ENCODE measurements at places on chromosomes 4 and X.

DNA sequence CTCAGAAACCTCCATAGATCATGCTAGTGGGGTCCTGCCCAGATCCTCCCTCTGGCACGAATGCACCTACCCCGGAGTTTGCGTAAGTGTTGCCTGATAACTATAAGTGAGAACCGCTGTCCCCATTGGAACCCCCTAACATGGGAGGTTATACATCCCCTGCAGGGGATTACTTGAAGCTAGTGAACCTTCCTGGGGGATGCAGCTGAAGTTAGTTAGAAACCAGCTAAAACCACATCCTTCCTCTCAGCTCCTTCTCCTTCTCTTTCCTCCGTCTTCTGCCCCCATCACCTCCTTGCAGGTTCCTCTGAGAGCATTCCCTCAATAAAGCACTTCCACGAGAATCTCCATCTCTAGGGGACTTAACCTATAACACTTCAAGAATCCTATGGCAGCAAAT, 95.0 kb downstream of the ZNF827 start:
- no peak for DNase-seq

DNA sequence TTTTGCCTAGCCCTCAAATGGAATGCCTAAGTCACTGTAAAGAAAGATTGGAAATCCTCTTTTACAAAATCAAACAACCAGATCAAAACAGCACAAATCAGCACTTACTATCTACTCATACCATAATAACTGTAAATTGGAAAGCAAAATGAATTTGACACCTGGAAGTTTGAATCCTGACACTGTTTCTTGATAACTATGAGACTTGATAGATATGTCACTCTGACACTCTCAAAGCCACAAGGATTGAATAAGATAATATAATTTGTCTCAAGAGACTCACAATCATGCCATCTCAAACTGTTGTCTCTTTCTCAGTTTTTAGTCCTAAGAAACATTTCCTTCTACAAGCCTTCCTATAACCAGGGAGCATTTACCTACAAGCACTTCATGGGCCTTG, 302.6 kb upstream of the DIAPH2 start:
- DNase-seq: no peak

DNA sequence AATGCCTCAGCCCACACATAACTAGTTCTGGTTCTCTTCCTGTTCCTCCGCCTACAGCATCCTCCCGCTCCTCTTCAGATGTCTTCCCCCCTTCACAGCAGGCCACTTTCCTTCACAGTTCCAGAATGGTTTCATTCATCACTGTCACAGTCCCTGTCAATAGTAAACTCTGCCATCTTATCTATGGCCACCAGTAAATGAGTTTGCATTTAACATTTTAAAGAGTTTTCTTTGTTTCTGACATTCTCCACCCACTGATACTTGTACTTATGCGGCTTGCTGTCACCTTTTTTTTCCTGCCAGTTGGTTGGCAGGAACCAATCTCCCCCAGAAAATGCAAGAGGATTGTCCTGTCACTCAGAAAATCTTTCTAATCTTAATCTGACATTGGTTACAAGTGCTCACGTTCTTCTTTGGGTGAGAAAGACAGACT, 114.1 kb downstream of the GLUD2 start:
- no peak for DNase-seq

DNA sequence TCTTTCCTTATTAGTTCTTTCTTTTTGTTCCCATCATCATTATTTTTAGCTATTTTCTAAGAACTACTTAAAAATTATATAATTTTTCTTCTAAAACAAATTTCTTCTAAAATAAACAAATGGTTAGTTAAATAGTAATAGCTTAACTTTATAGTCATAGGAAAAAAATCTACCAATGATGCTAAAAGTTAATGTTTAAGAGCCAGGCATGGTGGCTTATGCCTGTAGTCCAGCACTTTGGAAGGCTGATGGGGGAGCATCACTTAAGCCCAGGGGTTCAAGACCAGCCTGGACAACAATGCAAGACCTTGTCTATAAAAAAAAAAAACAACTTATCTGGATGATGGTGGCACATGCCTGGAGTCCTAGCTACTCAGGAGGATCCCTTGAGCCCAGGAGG, 127.1 kb upstream of the ANXA3 start:
- DNase-seq: no peak

DNA sequence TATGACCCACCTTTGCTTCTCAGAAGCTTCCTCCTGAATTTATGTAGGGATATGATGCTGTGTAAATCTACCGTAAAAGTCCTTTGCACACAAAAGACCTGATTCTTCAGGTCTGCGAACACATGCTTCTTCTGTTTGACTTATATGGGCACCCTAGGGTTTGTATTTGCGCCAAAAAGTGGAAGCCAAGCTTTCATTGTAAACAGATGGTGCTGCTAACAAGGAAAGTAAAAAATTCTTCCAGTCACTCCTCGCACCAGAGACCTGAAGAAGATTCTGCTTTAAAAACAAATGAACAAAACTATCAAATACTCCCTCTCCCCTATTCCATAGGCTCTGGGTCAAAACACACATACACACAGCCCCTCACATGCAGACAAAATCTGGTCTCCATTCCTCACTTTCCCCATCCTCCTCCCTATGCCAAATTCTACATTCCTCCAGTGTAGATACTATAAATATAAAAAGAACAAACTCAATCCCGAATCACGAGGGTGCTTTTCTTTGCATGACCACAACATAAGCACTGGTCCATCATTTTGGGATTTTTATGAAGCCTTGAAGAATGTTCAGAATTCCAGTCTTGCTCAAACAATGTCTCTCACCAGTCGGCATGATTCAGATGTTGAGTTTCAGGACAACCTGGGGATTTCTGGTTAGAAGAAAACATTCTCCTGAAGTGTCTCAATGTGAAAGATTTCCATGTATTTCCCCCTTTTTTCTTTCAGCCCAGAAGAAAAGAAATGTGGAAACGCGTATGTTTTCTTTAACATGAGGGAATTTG, 125.1 kb downstream of the PALLD start:
- peak; percentile 97 for DNase-seq

DNA sequence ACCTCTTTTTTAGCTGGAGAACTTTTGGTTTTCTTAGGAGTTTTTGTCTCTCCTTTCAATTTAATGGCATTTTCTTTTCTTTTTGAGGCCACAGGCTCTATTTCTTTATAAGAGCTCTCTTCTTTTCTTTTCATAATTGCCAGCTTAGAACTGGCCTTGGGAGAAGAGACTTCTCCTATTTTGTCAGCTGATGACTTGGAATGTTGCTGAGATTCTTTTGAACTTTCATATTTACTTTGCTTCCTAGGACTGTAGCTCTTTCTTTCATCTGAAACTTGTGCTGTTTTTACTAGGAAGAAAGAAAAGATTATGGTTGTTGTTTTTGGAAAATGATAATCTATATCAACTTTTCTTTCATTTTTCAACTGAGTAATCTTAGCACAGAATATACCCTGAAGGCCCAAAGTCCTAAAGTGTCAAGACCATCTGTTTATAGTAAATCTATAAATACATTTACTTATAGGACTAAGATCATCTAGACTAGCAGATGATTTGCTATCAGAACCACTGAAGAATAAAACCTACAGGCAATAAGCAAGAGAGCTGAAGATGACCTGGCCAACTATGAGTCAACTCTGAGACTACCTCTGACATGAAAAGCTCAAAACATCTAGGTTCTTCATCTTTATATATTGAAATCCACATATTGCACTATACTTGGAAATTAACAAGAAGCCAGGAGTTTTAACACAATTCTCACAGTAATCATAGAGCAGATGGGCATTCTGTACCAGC, 45.6 kb downstream of the RFC1 start:
- DNase-seq: peak; percentile 9

DNA sequence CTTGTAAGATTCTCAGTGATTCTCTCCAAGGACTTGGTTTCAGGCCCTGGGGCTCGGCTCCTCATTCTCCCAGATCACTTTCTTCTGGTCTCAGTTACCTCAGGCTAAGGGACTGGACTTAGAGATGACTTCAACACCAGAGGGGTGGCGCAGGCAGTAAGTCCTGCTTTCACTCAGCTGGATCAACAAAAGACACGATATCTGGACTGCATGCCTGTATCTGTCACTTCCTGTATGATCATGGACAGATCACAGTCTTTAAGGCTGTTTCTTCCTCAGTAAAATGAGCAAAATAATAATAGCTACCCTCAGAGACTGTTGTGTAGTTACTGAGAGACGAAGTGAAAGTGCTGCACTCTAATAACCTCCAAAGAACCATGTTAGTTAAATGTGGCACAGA, 19.5 kb upstream of the CXCR3 start:
- DNase-seq: peak; percentile 40

DNA sequence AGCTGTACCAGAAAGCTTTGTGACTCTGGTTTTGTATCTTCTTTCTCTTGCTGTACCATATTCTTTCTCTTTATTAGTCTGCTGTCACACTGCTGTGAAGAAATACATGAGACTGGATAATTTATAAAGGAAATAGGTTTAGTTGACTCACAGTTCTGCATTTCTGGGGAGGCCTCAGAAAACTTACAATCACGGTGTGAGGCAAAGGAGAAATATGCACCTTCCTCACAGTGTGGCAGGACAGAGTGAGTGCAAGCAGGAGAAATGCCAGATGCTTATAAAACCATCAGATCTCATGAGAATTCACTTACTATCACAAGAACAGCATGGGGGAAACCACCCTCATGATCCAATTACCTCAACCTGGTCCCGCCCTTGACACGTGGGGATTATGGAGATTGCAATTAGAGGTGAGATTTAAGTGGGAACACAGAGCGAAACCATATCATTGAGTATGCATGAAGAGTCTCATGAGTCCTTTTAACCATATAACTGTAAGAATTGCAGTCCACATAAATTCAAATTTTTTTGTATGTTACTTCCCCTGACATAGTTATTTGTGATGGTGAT, 67.4 kb upstream of the INPP4B start:
- peak; percentile 71 for DNase-seq

DNA sequence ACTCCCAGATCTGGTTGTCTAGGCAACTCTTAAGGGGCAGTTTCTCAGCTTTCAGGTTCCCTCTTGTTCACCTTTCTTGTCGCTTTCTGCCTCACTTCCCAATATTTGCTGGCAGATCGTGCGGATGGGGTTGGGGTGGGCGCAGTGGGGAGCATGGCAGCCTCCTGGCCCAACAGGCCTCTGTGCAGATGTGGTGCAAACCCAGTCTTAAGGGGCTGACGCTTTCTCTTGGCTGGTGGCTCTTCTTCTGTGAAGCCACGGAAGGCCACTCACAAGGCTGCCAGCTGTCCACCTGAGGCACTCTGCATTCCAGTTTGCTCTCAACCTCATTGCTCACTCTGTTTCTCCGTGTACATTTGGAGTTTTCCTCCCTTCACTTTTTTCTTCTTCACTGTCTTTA, 61.7 kb downstream of the NBDY start:
- no peak for DNase-seq

- DNase-seq: no peak
Measured at GRCh38 chrX:42538405-42538804, 239.6 kb downstream of the PPP1R2C start.

DNA sequence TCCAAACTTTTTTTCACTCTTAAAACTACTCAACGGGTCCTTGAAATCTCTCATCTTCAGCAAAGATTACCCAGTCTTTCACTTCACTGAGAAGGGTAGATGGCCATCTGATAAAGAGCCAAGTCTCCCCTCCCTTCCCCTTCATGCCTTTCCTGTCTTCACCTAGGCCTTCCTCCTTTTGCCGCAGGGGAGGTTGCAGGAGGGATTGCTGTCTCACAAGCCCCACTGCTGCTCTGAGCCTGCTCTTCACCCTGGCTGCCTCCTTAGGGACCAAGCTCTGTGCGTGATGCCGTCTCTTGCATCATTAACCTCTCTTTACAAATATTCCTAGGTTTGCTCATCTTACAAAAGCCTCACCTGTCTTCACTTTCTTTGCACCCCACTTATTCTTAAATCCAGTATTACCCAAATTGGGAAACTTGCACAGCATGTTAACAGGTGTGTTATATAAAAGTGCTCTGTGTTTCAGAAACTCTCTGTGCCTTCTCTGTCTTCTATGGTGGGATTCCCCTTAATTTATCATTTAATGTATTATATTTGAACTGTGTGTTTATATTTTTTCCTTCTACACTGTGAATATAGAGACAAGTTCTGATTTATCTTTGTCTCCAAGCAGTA, 3.8 kb downstream of the ZFX start:
- DNase-seq: no peak

- peak; percentile 80 for DNase-seq
Measured at GRCh38 chr4:77007358-77008230, 58.0 kb downstream of the SEPTIN11 start.

DNA sequence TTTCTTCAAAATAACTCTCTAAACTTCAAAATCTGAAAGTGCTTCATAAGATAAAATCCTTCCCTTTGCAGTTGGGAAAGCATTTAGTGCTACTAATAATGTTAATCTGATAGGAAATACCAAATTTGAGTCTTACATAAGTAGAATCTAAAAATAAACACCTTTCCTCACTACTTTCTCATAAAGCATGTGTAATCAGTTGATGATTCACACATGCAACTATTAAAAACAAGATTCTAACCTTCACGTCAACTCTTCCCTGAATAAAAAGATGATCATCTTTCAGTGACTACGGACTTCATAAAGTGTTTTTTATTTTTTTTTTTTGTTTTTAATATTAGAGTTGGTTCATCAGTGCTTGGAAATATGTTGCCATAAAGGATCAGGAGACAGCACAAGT, 172.6 kb downstream of the ACTRT1 start:
- peak; percentile 19 for DNase-seq

DNA sequence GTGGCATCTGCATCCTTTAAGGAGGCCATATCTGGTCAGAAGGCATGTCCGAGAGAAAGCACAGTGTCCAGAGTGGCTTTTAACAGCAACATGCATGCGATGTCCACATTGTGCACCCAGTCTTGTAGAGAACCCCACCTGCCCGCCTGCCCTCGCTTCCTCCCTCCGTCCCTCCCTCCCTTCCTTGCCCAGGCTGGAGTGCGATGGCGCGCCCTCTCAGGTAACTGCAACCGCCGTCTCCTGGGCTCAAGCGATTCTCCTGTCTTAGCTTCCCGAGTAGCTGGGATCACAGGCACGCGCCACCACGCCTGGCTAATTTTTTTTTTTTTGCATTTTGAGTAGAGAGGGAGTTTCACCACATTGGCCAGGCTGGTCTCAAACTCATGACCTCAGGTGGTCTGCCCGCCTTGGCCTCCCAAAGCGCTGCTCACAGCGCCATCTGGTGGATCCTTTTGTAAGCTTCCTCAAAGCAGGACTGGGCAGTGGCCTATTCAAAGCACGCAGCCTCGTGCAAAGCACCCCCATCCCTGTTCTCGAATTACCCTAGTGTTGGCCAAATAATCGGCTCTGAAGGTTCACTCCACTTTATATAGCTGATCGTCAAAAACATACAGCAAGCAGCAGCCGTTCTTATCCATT, 15.0 kb downstream of the BRCC3 start:
- peak; percentile 26 for DNase-seq

DNA sequence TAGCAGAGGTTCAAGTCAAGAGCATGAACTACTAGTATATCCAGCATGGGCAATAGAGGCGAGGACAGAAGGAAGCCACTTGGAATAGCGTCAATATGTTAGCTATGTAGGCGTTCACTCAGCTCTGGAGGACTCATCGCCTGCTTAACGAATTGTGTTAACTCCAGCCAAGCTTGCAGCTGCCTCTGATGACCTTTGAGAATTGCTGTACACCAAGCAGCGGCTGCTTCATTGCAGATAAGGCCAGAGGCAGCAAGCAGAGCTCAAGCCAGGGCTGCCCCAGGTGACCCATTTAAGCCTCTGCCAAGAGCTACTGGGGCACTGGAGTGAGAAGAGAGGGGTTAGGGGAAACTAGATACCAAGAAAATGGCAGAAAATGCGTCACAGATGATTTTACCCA, 160.2 kb upstream of the IGFBP7 start:
- no peak for DNase-seq
